ENCODE measurements at places on chromosomes 16 and 17. TPM values are rescaled to one million over a fixed set of nuclear protein-coding genes. Genes with fewer than 3 reads are reported as not detected.

The OR2C1 gene
- not detected for total RNA-seq

The FAM171A2 gene
- total RNA-seq = 17.4 TPM

The PHOSPHO1 gene
- total RNA-seq = 0.38 TPM

The BORCS6 gene
- total RNA-seq = 10.3 TPM

The NAGS gene
- total RNA-seq = 2.7 TPM

The TMEM106A gene
- 2.5 TPM for total RNA-seq

The MSRB1 gene
- 20.1 TPM for total RNA-seq

The KRT28 gene
- total RNA-seq = not detected

The HSPB9 gene
- not detected for total RNA-seq

The TEKT5 gene
- not detected for total RNA-seq

The CDK12 gene
- 47.3 TPM for total RNA-seq

The ITPRIPL2 gene
- 45.0 TPM for total RNA-seq

The IRX3 gene
- total RNA-seq = 18.1 TPM

The PSME3IP1 gene
- 40.7 TPM for total RNA-seq

The GPR142 gene
- not detected for total RNA-seq

The SPATA33 gene
- 3.4 TPM for total RNA-seq

The ATAD5 gene
- 3.0 TPM for total RNA-seq

The SPECC1 gene
- 29.6 TPM for total RNA-seq

The PLK1 gene
- total RNA-seq = 15.3 TPM

The SHBG gene
- not detected for total RNA-seq

The DHRS7C gene
- not detected for total RNA-seq

The METTL26 gene
- total RNA-seq = 69.6 TPM

The C16orf46 gene
- 0.38 TPM for total RNA-seq

The KRT31 gene
- 1.5 TPM for total RNA-seq

The NOXO1 gene
- 0.38 TPM for total RNA-seq

The SNX20 gene
- total RNA-seq = 0.75 TPM

The ZPBP2 gene
- not detected for total RNA-seq

The TRIM37 gene
- 6.6 TPM for total RNA-seq

The MGAT5B gene
- total RNA-seq = not detected

The TVP23A gene
- total RNA-seq = not detected

The STAC2 gene
- not detected for total RNA-seq

The SECTM1 gene
- total RNA-seq = 7.6 TPM

The CENPV gene
- total RNA-seq = 1.1 TPM

The KIF19 gene
- not detected for total RNA-seq

The QPRT gene
- 0.76 TPM for total RNA-seq

The BEAN1 gene
- total RNA-seq = 0.76 TPM

The FBXW10B gene
- total RNA-seq = 4.8 TPM

The ITGAD gene
- total RNA-seq = not detected

The CORO1A gene
- total RNA-seq = 29.1 TPM

The RPRML gene
- 1.3 TPM for total RNA-seq

The TNS4 gene
- 60.8 TPM for total RNA-seq

The CDH11 gene
- total RNA-seq = 5.4 TPM

The MAPK8IP3 gene
- total RNA-seq = 37.6 TPM

The NEURL4 gene
- total RNA-seq = 12.5 TPM

The CES3 gene
- 2.2 TPM for total RNA-seq

The GAN gene
- total RNA-seq = 21.9 TPM

The STX1B gene
- total RNA-seq = 1.5 TPM

The RAP1GAP2 gene
- total RNA-seq = 4.9 TPM

The CCL7 gene
- not detected for total RNA-seq

The PRKAR1A gene
- total RNA-seq = 186 TPM

The ASIC2 gene
- not detected for total RNA-seq

The KRT24 gene
- total RNA-seq = 5.5 TPM

The CNGB1 gene
- 0.04 TPM for total RNA-seq

The PPP1R27 gene
- total RNA-seq = not detected

Measured in esophagus squamous epithelium (tissue), 5 donors.